Renal pelvis (tissue), 12 donors: ENCODE measurements at places on chromosomes 6 and 20. TPM values are rescaled to one million over a fixed set of nuclear protein-coding genes. Genes with fewer than 3 reads are reported as not detected.

- peak; percentile 84 for DNase-seq
Measured at GRCh38 chr20:63740627-63741353, 1.2 kb downstream of the SLC2A4RG start.

DNA sequence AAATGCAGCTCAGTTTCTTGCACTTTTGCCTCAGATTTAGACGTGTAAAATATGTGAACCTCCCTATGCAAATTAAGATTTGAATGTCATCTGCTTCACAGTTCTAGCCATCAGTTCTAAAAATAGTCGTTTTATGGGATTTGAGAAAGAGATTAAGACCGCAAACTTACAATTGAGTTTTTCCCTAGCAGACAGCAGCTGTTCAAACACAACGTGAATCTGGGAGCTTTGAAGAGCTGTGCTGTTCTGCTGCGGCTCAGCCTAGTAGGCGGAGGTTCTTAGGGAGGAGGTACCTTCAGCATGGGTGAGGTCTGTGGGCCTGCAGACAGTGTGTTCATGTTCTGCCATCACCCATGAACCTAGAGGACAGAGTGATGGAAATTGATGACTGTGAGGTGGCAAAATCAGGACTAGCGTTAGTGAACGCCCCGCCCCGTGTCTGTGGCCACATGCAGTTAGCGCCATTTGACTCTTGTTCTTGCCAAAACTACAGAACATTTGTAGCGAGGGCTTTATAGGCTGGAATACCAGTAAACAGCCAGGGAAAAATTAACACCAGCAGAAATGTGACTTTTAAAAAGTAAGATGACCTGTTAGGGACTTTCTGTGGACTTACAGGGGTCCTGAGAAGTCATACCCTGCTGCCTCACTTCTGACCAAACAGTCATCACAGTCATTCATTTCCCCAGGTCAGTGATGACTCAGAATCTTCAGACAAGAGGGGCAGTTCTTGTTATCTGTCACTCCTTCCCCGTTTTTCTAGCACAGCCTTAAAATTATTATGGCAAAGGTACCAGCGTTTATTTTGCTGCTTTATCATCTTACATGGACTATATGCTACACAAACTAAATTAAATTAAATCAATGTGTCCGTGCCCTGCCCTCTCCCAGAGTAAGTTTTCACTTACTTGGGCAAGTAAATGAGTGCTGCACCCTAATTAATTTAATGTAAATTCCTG is 84.3 kb upstream of the TMEM181 start:
- DNase-seq: peak; percentile 41

DNA sequence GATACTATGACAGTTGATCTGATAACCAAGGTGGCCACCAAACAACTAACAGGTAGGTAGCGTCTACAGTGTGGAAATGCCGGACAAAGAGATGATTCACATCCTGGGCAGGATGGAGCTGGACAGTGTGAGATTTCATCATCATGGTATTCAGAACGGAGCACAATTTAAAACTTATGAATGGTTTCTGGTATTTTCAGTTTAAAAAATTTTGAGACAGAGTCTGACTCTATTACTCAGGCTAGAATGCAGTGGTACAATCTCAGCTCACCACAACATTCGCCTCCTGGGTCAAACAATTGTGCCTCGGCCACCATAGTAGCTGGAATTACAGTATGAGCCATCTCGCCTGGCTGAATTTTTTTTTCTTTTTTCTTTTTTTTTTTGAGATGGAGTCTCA is 43.8 kb downstream of the CEP57L1 start:
- DNase-seq: no peak

DNA sequence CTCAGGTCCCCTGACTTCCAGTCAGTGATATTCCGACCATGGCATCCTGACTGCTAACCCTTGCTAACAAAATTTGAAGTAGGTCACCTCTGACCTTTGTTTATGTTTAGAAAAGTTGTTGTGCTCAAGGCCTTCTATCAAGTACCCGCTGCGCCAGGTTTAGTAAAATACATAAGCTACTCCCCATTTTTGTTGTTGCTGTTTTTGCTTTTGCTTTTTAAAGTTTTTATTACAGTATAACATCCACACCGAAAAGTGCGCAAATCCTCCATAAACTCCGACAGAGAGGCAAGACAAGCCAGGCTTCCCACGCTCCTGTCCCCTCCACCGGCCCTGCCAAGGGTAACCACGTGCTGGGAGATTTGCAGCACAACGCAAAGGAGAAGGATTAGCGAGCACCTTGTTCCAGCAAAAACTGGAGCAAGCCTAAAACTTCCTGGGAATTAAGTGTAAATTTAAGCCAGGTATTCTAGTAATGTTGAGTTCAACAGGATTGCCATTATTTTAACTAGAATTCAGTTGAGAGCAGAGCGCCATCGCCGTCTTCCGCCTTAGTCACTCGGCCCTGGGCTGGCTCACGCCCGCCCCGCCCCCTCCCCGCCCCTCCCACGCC is 17.8 kb upstream of the HMGN4 start:
- DNase-seq: peak; percentile 70

GRCh38 chr6:161181121-161181520 is 92.7 kb downstream of the AGPAT4 start:
- DNase-seq: no peak

- no peak for DNase-seq
Measured at GRCh38 chr20:51265361-51265760, 242.5 kb upstream of the KCNG1 start.

The ESF1 gene
- 29.6 TPM for polyA plus RNA-seq

DNA sequence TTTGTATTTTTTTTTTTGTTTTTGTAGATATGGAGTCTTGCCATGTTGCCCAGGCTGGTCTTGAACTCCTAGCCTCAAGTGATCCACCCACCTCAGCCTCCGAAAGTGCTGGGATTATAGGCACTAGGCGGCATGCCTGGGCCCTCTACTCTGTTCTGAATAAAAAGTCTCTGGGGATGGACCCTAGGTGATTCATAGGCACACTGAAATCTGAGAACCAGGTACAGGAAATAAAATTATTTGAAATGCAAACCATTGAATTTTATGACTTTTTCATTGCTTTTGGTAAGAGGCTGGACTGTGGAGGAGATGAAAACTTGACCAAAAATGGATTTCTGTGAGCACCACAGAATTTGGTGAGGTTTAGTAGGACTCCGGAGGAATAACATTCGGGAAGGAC is 117.5 kb downstream of the PRIM2 start:
- no peak for DNase-seq

DNA sequence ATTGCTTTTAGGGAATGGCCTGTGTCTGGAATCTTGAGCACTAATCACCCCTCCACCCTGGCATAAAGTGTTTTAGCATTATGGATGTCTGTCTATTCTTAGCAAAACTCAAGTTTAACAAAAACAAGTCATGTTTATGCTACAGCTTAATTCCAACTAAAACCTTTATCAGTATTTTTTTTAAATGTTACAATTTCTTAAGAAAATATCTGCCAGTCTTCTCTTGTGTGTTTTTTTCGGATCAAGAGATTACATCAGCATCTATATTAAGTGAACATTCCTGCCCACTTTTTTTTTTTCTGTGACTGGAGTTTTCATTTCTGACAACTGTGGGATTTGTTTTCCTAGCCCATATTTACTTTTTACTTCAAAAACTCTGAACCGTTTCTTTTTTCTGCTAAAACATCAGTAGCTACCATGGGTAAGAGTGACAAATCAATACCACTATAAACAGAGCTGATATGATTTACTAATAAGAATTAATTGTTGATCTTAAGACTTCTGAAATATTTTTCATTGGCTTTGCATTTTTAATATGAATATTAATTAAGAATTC is 94.3 kb downstream of the EDN1 start:
- DNase-seq: no peak

- no peak for DNase-seq
Measured at GRCh38 chr6:166591961-166592520, 5.6 kb upstream of the RAMACL start.

- no peak for DNase-seq
Measured at GRCh38 chr6:138107078-138107751, at the start of gene PERP. TSS of gene PERP (minus strand) at chr6:138107419. CDS start at chr6:138107340, 79 bp downstream.

DNA sequence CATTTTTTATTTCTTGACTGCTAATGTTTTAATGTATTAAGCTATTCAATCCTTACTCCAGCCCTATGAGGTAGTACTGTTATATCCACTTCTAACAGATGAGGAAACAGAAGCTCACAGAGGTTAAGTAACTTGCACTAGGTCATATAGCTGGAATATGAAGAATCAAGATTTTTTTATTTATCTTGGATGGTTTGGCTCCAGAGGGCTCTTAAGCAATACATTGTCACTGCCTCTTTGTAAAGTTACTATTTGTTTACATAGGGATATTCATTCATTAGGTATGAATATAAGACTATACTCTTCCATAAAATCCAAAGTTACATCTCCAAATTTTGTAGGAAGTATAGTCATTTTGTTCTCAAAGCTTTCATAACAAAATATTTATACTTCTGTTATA is 113.8 kb downstream of the LAMP5 start:
- no peak for DNase-seq

The BPIFA1 gene
- not detected for polyA plus RNA-seq

DNA sequence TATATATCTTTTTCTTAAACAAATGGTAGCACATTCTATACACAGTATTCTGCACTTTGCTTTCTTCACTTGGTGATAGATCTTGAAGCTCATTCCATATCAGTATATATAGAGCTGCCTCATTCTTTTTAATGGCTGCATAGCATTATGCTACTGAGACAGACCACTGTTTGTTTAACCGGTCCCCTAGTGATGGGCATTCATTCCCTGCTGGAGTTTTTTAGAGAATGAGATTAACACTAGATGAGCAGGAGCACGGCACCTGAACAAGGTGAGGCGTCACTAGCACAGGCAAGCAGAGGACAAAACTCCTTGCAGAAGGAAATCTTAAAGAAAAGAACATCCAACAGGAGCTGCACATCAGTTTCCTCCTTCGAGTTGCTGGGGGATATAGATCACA is 69.6 kb downstream of the GNAS-AS1 start:
- no peak for DNase-seq

The LINC00237 gene
- not detected for polyA plus RNA-seq

DNA sequence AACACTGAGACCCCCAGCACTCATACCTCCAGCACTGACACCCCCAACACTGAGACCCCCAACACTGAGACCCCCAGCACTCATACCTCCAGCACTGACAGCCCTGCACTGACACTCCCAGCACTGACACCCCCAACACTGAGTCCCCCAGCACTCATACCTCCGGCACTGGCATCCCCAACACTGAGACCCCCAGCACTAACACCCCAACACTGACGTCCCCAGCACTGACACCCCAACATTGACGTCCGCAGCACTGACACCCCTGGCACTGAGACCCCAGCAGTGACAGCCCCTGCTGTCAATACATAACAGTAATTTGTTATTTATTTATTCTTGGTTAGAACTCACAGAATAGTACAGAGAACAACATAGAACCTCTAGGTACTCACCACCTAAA is 58.0 kb downstream of the ERMARD start:
- DNase-seq: no peak

DNA sequence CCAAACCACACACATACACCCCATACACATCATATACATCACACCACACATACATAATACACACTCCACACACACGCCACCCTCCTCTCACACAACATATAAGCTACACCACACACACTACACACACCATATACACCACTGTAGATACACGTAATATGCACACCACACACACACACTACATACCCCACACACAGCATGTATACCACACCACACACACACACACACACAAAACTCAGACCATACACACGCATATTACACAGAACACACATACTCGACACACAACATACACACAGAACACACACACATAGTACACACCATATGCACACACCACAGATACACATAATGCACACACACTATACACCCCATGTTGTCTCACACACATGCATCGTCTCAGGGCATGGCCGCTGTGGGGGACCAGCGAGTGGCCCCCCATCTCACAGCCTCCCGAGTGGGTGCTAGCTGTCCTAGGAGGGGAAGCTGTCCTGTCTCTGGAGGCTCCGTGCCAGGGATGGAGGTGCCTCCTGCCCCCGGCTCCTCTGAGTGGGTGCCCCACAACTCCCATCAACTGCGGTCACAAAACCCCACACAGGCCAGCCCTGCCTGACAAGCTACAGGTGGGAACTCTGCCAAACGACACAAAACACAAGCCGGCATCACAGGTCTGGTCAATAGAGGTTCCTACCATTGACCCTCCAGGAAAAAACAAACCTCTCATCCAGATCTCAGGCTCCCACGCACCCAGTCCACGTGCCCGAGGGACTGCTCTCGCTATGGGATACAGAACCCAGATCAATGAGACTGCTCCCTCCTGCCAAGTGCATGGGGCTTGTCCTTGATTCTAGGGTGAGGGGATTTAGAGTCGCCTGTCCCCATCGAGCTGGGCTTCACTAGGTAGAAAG is 49.1 kb downstream of the DACT2 start:
- DNase-seq: no peak
